ENCODE measurements at places on chromosomes 4 and X.

DNA sequence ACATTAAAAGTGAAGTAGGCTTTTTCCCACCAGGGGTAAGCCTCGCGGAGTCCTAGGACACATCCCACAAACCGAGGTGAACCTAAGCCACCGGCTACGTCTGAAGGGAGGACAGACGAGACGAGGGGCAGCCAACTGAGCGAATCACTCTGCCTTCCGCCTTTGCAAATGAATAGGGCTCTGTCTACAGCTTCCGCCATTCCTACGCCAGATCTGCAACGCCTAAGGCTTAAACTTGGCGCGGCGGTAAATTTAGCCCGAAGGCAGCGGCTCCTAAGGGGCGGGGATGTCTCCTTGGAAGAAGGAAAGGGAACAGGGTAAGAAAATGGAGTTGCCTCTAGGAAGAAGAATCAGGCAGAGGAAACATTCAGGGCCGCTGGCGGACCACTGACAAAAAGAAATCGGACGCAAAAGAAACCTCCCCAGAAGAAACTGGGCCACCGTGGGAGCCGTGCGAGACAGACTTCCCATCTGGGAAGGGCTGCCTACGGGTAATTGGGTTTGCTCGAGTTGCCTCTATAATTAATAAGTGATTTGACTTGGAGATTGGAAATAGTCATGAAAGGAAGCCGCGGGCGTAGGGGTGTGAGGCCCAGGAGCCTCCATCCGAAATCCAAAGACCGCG is 90.5 kb downstream of the BCOR start:
- no peak for DNase-seq

DNA sequence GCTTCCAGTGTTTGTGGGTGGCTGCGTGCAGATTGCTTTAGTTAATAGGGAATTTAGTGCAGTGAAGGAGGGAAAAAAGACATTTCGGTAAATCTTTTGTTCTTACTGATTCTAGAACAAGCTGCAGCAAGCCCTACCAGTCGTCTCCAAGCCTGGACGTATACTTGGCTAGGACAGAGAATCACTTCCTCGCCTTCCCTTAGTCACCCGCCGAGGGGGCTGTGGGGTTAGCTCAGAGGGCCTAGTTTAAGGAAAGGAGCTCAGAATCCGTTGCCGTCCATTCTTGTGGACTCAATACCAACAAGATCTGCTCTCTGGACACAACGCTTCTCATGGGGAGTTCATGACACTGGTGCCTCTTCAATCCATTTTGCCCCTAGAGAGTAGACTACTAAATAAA is 36.3 kb upstream of the FAT1 start:
- no peak for DNase-seq

GRCh38 chr4:153341575-153342090 is 2.9 kb upstream of the MND1 start:
- no peak for DNase-seq

DNA sequence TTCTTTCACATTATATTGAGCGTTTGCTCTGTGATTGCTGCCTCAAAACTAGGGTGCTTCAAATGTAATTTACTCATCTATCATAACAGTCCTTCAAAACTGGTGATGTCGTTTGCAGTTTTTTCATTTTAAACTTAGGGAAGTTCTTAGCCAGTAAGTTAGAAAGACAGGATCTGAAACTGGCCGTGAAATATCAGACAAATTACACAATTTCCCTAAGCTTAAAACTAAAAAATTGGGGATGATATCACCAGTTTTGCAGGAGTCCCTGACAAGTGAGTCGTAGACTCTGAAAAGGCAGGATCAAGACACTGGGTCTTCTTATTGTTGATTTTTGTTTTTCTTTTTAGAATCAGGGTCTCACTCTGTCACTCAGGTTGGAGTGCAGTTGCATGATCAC is 44.8 kb downstream of the MOB1B start:
- no peak for DNase-seq

GRCh38 chr4:176359590-176359989 is 39.8 kb downstream of the SPCS3 start:
- DNase-seq: no peak

GRCh38 chr4:185238215-185238681 is 28.9 kb downstream of the SNX25 start:
- DNase-seq: no peak

DNA sequence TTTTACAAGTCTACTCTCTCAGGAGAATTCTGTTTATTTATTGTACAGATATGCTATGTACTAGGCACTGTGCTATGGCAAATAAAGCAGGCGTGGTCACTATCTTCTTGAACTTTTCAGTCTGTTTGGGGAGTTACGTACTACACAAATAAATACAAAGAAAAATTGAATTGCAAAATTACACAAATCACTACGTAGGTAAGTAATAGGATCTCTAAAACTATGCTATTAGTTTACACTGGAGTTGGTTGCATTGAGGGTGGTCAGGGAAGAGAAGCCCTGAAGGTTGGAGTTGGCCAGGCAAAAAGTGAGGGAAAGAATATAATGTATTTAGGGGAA is 75.7 kb downstream of the GAB1 start:
- DNase-seq: no peak

DNA sequence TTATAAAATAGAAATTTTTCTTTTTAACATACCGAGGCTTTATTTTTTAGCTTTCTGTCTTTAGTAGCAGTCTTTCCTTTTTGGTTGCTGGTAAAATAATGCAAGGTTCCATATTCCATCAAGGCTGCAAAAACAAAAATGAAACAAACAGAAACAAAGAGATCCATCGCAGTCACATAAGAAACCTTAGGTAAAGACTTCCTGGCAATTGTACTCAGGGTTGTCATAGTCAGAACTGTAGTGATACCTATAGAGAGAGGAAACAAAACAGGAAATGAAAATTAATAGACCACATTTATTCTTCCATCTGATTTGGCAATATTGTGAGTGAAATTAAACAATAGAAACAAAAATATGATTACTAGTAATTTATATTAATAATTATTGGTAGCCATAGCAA is 72.5 kb downstream of the GABRG1 start:
- DNase-seq: no peak

- no peak for DNase-seq
These were observed 201.6 kb downstream of the ADGRL3 start for GRCh38 chr4:61401771-61402170.

DNA sequence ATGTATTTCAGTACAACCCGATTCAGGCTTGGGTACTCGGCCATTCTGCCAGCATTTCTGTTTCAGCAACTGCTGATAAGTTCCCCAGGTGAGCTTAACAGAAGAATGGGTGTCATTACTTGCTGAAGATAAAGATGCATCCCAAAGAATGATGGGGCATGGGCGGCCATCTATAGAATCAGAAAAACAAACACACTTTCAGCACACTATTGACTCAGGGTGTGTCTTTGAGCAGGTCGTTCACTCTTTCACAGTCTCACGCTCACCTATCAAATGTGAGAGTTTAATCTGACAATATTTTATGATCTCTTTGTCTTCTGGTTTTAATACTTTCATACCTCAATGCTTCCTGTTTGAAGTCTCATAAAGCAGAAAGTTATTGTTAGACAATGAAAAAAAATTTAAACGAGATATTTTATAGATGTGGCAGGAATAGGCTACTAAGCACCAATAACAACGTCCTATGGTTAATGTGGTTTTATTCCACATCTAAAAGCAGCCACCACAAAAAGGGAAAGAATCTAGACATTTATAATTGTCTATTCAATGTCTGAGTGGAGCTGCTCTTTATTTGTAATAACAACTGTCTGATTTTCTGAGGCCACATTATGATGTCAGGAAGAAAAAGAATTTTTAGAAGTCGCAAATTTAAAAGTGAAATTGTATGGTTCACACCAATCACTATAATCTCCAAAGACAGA is 17.0 kb downstream of the GASK1B start:
- no peak for DNase-seq

GRCh38 chr4:128663325-128663724 is 146.2 kb upstream of the JADE1 start:
- DNase-seq: no peak

DNA sequence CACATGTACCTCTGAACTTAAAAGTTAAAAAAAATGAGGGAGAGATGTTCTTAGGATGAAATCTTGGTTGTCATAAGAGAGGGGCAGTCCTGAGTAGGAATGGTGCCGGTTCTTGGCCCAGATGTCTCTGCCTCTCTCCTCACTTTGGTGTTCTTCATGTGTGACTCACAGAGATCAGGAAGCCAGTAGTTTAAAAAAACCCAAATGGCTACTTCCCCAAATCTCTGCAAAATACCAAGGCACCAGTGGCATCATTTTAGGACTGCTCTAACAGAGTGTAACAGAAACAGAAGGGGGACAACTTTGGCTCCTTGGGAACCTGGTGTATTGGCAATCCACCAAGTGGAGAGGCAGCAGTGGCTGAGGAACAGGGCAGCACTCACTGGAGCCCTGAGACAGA is 116.8 kb downstream of the SCD5 start:
- no peak for DNase-seq

- DNase-seq: no peak
These were observed 282.0 kb downstream of the ARHGAP24 start for GRCh38 chr4:85756938-85757337.

DNA sequence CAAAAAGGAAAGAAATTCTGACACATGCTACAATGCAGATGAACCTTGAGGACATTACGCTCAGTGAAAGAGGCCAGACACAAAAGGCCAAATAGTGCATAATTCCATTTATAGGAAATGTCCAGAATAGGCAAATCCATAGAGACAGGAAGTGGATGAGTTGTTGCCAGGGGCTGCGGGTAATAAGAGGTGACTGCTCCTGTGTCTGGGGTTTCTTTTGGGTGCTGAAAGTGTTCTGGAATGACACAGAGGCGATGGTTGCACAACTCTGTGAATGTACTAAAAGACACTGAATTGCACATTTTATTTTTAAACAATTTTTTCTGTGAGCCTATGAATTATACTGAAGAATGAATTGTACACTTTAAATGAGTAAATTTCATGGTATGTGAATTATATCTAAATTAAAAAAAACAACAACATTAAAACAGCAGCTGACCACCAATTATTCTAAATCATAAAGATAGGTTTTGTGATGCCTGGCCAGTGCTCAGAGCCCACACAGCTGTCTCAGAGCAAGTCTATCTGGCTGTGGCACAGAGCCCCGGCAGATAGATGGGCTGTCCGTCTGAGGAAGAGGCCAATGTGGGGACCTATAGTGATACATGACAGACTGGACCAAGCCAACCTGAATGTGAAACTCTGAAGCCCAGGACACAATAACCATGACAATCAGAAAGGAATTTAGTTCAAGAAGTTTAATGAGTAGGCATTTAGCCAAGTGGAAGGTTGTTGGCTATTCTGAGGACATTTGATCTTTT is 23.5 kb upstream of the IRAK1 start:
- no peak for DNase-seq

DNA sequence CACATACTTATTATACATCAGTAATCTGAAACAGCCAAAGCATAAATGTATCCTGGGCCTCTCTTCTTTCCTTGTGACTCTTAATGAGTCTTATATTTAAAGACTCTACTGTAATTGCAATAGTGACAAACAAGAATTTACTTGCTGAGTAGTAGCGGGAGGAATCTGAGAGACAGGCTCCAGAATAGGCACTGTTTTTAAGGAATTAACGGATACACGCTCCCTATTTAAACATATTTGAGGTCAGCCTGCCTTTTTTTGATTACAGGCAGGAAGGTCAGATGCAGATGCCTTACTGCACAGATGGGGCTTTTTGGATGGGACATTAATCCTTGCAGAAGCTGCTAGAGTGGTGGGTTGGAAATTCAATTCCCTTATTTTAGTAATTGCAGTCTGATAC is 196.3 kb upstream of the ANXA3 start:
- no peak for DNase-seq

DNA sequence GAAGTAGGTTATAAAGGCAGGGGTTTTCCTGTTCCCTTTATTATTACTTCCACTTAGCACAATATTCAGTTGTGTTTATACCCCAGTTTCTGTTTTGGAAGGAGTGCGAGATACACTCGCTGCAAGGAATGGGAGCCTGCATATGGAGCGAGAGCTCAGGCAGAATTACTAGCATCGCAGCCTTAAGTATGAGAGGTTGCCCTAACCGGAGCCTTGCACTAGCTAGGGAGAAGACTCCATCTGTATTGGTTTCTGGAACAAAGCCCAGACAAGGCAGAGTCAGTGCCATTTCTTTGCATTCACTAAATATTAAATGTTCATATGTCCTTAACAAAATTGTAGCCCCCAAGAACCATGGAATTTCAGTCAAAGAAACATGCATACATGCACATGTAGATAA is 6.2 kb upstream of the DCTD start:
- no peak for DNase-seq

DNA sequence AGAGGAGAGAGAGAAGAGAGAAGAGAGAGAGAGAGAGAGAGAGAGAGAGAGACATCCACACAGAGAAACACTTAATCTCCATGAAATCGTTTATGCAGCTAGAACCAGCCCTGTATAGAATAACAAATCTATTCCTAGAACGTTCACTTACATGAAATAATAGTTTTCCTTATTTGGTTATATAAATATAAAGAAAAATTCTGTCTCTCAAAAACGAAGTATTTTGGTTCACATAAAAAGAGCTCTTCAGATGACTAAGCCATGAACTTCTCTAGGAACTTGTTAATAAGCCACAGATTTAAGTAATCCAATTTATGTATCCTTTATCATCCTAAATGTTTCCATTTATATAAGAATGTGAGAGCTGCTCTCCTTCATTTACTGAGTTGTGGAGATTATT is 1315.1 kb upstream of the PCDH7 start:
- DNase-seq: no peak

- no peak for DNase-seq
These were observed 13.6 kb downstream of the STOX2 start for GRCh38 chr4:183918696-183919095.

DNA sequence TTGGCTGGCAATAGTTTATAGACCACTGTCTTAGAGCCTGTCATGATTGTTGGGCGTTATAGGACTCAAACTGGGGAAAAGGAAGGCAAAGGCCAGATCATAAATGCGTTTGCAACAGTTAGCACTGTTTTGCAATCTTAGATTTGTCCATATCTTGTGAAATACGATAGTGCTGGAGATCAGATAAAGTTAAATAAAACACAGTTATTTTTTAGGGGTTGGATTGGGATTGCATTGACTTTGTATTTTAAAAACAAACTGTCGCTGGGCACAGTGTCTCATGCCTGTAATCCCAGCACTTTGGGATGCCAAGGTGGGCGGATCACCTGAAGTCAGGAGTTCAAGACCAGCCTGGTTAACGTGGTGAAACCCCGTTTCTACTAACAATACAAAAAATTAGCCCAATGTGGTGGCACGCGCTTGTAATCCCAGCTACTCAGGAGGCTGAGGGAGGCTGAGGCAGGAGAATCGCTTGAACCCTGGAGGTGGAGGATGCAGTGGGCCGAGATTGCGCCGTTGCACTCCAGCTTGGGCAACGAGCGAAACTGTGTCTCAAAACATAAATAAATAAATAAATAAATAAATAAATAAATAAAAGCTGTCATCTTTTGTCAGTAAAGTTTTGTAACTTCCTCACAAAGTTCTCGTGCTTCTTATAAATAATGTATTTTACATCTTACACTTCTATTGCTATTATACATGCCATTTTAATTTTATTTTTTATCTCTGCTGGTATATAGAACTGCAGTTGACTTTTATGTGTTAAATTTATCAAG is 117.2 kb downstream of the KDM6A start:
- DNase-seq: no peak

DNA sequence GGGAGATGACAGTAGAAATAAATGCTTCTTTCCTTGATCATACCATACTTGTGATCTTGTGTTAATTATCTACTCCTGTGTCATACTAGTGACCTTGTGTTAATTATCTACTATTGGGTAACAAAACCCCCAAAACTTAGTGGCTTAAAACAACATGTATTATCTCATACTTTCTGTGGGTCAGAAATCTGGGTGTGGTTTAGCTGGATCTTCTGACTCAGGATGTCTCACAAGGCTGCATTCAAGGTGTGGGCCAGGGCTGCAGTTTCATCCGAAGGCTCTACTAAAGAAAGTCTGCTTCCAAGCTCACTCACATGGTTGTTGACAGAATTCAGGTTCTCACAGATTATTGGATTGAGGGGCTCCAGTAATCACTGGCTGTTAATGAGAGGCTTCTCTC is 70.3 kb upstream of the NDP start:
- DNase-seq: no peak

All from dorsolateral prefrontal cortex (tissue), 122 donors.